ENCODE measurements at places on chromosomes 12 and 14.

DNA sequence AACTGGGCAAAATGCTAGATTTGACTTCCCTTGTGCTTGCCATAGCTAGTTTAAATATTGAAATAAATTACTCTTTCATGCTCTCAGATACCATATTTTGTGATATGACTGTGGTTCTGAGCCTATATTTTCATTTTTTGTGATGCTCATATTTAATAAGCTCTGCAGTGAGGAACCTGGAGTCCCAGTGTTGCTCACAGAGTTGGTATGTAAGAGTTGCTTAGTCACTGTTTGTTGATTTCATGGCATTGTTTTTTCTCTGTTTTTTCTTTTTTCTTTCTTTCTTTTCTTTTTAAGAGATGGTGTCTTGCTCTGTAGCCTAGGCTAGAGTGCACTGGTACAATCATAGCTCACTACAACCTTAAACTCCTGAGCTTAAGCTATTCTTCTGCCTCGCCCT, 750.5 kb upstream of the TMEM132C start:
- DNase-seq, result no peak

DNA sequence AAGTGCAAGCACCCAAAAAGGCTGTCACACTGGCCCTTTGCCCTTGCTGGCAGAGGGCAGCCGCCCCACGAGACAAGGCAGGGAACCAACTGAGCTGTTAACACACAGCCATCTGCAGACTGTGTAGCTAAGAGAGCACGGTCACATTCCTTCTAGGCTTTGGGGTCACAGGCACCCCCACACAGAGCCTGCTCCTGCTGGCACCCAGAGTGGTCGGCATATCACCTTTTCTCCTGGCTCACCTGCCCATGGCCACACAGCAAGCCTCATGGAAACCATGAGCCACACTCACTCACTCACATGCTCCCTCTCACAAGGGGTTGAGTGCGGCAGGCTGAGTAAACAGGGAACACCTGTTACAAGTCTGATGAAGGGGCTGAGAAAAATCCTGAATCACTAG, 214.5 kb downstream of the PCNX1 start:
- no peak for DNase-seq

- DNase-seq, result no peak
These were observed 4.9 kb downstream of the ERGIC2 start for GRCh38 chr12:29376118-29376517.

DNA sequence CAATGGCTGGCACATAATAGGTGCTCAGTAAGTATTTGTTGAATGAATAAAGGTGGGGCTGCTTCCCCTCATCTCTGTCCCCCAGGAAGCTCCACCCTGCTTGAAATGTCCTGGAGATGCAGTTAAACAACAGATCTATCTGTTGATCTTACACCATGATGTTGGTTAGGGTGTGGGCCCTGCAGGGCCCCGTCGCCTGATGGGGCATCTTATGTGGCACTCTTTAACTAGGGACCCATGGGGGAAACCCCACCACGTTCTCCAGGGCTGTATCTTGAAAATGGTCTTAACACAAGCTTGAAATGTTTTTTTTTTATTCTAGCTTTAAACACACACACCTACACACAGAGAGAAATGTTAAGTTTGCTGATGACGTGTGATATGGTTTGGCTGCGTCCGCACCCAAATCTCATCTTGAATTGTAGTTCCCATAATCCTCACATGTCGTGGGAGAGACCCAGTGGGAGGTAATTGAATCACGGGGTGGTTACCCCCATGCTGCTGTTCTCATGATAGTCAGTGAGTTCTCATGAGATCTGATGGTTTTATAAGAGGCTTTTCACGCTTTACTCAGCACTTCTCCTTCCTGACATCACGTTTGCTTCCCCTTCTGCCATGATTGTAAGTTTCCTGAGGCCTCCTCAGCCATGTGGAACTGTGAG, 741.7 kb downstream of the VRK1 start:
- peak; percentile 1 for DNase-seq

- peak; percentile 40 for DNase-seq
These were observed 72.5 kb downstream of the LGMN start for GRCh38 chr14:92675976-92676375.

- no peak for DNase-seq
These were observed 3.4 kb downstream of the MMP17 start for GRCh38 chr12:131831635-131832041.

DNA sequence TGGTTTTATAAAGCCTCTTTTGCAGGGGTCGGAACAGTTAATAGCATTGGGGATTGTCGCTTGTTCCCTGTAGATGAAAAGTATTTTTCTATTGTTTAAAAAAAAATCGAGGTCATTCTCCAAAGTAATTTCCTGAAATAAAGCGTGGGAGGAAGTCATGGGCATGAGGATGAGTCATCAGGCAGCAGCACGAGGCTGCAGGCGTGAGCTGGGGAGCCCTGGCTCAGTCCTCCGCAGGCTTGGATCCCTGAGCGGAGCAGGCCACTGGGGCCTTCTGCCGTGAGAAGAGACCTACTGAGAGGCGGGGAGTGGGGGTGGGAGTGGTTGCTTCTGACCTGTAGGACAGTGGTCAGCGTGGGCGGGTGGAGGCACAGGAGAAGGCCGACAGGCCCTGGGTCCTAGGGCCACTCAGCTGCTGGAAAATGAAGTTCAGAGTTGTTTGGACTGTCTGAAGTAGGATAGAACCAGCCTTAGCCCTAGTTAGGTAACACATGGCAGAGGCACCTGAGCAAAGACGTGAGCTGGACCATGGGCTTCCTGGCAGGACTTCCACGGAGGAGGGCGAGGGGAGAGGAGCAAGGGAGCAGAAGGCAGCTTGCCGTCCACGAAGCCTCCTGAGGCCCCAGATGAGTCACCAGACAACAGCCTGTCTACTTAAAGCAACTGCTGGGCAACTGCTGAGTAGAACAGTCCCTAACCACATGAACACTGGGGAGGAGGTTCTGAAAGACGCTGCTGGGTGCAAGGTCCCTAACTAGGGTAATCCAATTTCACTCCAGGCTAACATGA, 21.1 kb upstream of the LGALS3 start:
- peak; percentile 41 for DNase-seq

DNA sequence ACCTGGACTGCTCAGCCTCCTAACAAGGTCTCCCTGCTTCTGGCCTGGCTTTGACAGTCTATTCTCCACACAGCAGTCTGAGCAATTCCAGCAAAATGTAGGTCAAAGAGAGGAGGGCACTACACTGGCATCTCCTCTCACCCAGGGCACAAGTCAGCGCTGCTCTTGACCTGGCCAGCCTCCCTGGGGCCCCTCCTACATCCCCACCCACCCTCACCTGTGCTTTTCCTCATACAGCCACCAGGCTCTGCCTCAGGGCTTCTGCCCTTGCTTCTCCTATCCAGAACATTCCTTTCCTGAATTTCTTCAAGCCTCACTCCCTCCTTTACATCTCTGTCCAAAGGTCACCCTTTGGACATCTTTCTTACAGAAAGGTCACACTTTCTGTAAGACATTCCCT, 33.7 kb downstream of the GALNT4 start:
- DNase-seq, result no peak

DNA sequence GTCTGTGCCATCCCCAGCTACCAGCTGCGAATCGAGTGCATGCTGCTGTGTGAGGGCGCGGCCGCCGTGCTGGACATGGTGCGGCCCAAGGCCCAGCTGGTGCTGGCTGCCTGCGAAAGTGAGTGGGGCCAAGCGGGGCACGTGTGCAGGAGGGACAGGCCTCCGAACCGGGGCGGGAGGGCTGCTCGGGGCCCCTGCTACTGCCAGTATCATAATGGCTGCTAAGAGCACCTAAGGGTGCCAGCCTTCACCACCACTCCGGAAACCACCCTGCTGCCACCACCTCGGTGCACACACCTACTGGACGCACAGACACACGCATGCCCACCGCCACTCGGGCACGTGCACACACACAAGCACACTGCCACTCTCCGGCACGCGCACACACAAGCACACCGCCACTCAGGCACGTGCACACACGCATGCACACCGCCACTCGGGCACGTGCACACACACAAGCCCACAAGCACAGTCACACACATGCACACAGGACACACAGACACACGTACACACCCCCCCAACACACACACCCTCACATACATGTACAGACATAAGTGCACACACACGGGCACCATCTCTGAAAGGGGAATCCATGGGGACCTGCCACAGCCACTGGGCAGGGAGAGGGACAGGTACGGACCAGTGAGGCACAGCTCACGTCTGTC, 13.8 kb upstream of the ADSS1 start:
- no peak for DNase-seq

GRCh38 chr12:62582065-62582366, 115.4 kb downstream of the MON2 start:
- DNase-seq, result no peak

- DNase-seq, result peak; percentile 19
These were observed 41.9 kb downstream of the ATP23 start for GRCh38 chr12:57983146-57983857.

GRCh38 chr14:24609655-24610344, at the start of gene GZMH:
GZMH (minus strand) TSS chr14:24609685; CDS start chr14:24609613, 72 bp downstream.
- DNase-seq, result peak; percentile 49

DNA sequence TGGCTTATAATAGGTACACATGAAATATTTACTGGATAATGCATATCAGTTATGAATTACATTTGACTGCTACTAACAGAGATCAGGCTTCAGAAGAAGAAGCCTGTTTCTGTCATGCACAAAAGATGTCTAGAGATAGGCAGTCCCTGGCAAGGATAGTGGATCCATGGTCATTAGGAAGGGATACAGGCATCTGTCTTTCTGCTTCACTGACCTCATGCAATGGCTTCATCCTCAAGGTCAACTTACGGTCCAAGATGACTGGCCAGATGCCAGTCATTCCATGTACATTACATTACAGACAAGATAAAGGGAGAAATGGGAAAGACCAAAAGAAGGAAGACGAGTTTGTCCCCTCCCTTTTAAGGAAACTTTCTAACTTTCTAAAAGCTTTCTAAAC, 94.0 kb downstream of the NUAK1 start:
- no peak for DNase-seq

- peak; percentile 35 for DNase-seq
These were observed 447 bp downstream of the CD63 start for GRCh38 chr12:55728186-55728938.

DNA sequence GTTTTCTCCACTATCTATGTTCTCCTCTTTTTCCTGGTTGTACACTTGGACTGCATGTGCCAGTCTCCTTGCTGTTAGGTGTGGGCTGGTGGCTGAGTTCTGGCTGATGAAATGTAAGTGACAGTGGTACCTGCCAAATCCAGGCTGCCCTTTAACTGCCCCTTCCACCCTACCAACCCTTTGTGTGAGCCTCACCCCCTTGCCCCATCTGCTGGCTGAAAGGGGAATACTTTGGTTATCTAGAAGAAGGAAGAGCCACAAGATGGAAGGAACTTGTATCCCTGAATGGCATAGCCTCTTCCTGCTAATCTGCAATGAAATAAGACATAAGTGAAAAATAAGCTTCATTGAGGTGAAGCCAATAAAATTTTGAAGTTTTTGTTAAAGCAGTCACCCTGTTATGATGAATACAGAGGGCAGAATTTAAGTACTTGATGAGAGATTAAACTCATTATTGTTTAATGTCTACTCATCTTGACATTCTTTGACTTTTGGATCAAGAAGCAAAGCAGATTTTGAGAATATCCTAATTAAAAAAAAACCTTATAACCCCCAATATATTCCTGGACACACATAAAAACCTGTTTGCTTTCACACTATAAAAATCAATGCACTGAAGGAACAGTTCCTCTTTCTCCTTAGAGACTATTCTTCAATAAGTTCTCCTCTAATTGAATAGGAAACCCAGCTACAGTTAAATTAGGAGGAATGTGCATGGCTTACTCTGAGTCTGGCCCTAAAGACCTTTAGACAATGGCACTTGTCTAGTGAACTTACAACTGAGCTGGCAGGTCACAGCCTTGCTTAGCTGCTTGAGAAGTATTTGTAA, 262.6 kb upstream of the BTG1 start:
- peak; percentile 59 for DNase-seq

- no peak for DNase-seq
These were observed 69.2 kb upstream of the LTA4H start for GRCh38 chr12:96104566-96104965.

DNA sequence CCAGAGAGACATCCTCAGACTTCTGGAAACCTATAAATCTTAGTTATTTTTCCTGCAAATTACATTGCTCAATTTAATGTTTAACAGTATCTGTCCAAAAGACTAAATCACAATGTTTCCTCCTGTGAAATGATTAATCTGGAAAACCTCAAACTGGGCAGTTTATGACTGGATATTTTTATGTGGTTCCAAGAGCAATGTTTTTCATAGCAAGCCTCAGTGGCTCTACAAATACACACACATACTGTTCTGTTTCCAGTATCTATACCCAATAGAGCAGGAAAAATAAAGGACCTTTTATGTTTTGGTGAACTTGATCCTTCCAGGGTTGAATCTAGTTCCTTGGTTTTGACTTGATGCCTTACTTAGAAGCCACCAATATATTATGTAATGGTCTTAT, 9.2 kb downstream of the NID2 start:
- no peak for DNase-seq

DNA sequence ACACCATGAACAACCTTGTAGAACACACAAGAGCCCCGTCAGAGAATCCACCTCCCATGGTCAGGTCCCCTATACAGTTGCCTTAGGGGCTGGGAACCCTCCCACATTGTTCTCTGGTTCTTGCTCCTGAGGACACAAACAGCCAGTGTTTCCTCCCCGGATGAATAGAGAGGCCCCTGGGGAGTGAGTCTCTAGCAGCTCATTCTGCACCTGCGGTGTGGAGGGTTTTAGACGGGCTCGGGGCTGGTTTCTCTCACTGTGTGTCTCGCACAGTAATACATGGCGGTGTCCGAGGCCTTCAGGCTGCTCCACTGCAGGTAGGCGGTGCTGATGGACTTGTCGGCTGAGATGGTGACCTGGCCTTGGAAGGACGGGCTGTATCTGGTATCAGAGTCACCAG, 1052.1 kb downstream of the TMEM121 start:
- DNase-seq, result no peak

- DNase-seq, result no peak
These were observed 149.7 kb upstream of the SLC16A7 start for GRCh38 chr12:59446116-59446515.

DNA sequence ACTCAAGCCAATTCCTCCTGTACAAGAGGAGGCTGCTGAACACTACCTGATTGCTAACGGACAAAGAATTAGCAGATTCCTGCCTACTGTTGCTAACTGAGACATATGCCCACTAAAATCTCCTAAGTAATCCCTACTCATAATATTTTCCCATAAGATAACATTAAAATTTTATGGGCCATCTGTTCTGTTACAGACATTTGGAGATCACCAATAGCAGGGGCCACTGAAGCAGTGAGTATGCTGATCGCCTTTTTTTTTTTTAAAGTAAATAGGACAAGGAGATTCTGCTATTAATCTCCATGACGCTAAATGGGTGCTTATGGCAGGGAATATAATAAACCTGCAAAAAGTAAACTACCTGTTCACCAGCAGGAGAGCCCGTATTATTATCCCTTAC, 292.9 kb downstream of the MED13L start:
- DNase-seq, result no peak
